ENCODE measurements at places on chromosomes 1 and 21.

GRCh38 chr1:195664628-195665027, 943.6 kb downstream of the KCNT2 start:
- no peak for DNase-seq

DNA sequence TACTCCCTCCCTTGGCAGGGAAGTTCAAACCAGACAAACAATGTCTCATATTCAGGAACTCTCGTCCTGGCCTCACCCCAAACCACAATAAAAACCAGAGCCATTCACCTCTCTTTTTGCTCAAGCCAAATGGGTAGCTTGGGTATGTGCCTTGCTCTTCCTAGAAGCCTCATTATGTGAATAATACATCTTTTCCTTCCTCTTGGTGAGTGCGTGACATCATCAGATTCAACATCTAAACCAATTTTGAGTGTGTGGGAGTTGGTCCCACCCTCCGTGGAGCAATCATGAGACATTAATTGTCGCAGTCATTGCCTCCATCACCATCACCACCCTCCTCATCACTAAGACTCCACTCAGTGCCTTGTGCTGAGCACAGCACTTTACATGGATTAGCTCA, 482.9 kb downstream of the PTPRU start:
- DNase-seq, result no peak

- DNase-seq, result no peak
Measured at GRCh38 chr1:208248991-208249696, 5.0 kb upstream of the PLXNA2 start.

- no peak for DNase-seq
Measured at GRCh38 chr1:236204656-236205055, 62.3 kb downstream of the GPR137B start.

- DNase-seq, result no peak
Measured at GRCh38 chr1:10632691-10633090, 157.9 kb downstream of the PEX14 start.

GRCh38 chr1:154466206-154466605, 35.8 kb upstream of the TDRD10 start:
- DNase-seq, result no peak

DNA sequence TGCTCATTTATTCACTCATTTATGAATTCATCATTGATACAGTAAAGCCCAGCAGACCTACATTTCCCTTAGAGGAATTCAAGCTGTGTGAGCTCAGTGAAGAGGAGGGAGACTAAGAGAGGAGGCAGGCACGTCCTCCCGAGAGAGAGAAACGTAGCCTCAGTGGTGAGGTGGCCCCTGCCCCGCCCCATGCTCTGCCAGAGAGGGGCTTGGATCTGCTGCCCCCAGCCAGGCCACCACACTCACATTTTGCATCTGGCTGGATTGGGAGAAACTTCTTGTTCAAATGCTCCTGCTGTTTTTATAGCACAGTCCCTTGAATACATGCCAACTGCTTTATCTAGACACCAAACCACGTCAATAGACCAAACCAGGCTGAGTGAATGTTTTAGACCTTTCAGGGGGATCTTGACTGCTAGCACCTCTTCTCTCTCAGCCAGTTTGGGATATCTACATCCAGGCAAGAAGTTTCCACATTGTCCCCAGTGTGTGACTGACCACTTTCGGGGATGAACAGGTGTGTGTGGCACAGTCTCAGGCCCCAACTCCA, 67.7 kb upstream of the AJAP1 start:
- no peak for DNase-seq

DNA sequence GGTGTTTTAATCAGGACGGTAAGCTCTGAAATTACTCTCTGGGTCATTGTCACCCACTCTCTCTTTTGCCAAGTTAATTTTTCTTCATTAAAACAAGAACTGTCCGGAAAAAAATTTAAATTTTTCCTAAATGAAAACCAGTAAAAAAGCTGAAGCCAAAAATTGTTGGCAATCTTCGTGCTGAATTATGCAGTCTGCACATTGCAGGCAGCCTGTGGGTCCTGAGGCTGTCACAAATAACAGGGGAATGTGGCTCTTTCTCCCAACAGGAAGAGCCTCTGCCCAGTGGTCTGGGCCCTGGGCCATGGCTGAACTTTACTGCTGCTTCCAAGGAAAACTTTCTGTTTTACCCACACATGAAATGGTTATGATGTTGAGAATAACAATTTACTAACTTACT, 153.9 kb upstream of the SPAG17 start:
- no peak for DNase-seq

Measured in DMS79 treated with DMSO at 0.1 percent for 48 hours (cell line).